EH (cell line): ENCODE measurements at places on chromosomes 11 and 22.

DNA sequence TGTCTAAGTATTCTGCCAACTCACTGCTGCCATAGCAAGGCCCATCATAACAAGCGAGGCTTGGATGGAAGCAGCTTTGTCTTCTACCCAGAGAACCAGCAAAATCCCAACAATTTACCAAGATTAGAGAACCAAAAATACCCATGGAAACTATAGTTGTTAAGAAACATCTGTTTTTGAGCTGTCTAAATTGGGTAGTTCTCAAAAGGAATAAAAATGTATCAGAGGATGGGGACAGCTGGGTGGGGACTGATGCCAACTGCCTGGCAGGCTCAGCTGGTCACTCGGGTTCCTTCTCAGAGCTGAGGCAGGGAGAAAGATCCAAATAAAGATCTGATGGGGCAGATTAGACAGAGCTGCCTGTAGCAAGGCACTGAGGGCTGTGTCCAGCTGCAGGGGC is 85.9 kb upstream of the GRK3 start:
- no peak for DNase-seq

- peak; percentile 62 for DNase-seq
These were observed 50.3 kb upstream of the CD44 start for GRCh38 chr11:35088676-35089075.

GRCh38 chr11:984546-984945 is 52.0 kb downstream of the MUC6 start:
- no peak for DNase-seq

- DNase-seq = peak; percentile 84
These were observed 111.6 kb downstream of the RASSF10 start for GRCh38 chr11:13120691-13121090.

GRCh38 chr11:17257196-17257595 is 19.3 kb upstream of the NUCB2 start:
- DNase-seq = peak; percentile 69

GRCh38 chr11:11966826-11967668 is 41.4 kb downstream of the DKK3 start:
- DNase-seq = peak; percentile 70

- DNase-seq = peak; percentile 72
These were observed 47.0 kb upstream of the ALKBH3 start for GRCh38 chr11:43833657-43834073.

GRCh38 chr11:104369761-104370160 is 205.8 kb upstream of the PDGFD start:
- no peak for DNase-seq

GRCh38 chr11:112057170-112057569 is 16.6 kb downstream of the PIH1D2 start:
- no peak for DNase-seq

DNA sequence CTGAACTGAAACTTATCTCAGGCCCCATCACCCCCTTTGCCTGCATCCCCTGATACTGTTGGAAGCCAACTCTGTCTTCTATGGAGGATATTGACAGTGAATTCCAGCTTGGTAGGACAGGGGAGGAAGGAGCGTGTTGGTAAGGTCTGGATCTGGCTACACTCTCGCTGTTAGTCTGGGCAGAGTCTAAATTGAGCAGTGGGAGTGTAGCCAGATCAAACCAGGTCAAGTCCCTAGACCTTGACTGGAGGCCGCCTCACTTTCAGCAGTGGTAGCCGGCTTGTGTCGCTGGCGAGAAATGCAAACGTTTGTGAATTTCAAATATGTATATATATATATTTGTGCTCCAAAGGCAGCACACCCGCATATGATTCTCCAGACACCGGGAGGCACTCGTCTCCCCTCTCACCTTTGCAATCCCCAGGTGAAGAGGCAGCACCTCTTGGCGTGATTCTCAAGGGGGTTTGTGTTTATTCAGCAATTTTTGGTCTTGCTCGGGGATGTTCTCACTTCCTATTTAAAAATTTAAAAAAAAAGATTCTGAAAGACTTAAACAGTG is 26.7 kb downstream of the DHCR7 start:
- no peak for DNase-seq

- no peak for DNase-seq
These were observed 55.1 kb downstream of the DLG2 start for GRCh38 chr11:85572056-85572455.

DNA sequence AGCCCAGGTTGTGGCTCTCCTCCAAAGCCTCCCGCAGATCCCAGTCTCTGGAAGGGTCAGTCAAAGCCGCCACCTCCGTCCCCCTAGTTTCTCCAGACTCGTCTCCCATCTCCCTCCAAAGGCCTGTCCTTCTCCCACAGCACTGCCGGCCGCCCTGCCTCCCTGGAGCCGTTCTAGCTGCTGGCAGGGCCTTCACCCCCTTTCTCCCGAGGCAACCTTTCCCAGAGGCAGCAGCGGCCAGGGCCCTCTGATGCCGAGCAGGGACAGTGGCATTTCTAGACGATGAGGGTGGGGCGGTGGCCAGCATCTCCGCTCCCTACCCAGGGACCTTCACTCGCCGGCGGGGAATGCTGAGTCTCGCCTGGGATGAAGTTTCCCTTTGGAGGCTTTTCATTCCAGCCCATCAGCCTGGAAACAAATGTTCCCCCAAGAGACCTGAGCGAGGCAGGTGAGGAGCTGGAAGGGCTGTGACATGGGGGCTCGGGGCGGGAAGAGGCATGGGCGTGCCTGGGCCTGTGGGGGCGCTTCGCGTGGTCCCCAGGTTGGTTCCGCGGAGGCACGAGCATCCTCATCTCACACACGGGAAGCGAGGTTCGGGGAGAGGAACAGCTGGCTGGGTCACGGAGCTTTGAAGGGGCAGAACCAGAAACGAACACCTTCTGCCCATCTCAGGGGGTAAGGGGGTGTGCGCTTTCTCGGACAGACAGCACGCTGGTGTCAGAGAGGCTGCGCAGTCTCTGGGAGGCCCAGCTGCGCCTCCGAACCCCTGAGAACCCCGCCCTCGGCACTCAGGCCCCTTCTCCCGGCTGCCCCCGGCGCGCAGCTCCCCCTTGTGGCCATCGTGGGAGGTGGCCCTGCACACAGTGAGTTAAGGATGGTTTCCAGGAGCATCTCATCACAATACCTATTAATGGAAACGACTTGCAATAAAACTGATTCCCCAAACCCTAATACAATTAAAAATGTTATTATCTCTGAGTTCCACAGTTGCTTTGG is 18.1 kb upstream of the KLHL35 start:
- no peak for DNase-seq

DNA sequence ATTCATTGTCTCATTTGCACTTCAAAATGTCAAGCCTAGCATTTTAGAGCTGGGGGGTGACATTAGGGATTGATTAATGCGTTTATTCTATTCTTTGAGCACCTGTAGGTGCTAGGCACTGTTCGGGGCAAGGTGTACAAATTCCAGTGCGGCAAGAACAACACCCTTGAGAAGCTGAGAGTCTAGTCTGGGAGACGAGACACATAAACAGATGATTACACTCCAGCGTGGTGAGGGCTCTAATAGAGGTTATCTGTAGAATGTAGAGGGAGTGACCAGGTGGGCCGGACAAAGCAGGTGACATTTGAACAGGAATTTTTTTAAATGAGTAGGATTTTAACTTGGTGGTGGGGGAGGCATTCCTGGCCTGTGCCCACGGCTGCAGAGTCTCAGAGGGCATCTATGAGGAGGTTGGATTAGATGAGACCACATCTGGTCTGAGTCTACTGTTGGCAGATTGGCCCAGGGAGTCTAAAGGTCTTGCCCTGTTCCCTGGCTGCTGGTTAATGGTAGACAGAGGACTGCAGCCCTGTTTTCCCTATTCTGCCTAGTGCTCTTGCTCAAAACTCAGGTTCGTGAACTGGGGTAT is 970 bp downstream of the CAT start:
- DNase-seq = no peak

DNA sequence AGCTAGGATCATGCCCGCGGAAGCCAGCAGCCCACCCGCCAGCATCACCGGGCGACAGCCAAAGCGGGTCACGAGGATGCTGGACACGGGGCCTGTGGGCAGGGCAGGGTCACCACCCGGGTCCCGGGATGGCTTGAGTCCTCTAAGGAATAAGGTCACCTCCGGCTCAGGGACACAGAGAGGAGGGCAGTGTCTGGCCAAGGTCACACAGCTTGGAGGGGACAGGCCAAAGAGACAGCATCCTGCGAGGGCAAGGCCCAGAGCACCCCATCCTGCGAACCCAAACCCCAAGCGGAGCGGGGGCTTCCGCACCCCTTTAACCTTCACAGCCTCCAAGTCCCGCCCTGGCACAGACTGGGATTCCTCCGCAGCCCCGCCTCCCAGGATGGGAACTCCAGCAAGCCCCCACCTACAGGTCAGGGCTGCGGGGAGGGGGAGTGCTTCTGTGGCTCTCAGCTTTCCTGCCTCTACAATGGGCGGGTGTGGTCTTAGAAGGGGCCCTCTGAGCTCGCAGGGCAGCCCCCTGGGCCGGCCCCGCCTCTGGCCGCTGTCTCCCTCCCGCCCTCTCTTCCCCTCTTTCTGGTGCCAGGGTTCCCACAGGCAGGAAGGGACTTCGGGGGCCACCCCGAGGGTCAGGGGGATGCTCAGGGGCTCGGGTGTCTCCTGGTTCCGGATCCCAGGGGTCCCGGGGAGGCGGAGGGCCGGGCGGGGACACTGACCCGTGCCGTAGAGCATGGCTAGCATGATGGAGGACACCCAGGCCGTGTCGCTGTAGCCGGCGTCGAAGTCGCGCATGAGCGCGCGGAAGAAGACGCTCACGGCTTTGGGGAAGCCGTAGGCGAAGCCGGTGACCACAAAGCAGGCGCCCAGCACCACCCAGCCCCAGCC is 1.8 kb downstream of the SLC16A8 start:
- DNase-seq = no peak

- DNase-seq = no peak
These were observed 39.4 kb downstream of the GNB1L start for GRCh38 chr22:19815093-19815822.

- peak; percentile 73 for DNase-seq
These were observed 52.2 kb downstream of the GAB2 start for GRCh38 chr11:78365381-78365792.

GRCh38 chr11:441418-442274 is at the start of gene ANO9:
Gene ANO9, minus strand, starts transcription at chr11:442011. Its CDS starts 85 bp downstream, at chr11:441926.
- no peak for DNase-seq

GRCh38 chr22:34814260-34815025 is 251.5 kb upstream of the ISX start:
- DNase-seq = peak; percentile 64

GRCh38 chr11:1341928-1342524 is 32.6 kb upstream of the TOLLIP start:
- peak; percentile 51 for DNase-seq

- no peak for DNase-seq
These were observed 510.7 kb downstream of the OPCML start for GRCh38 chr11:133021553-133021952.

DNA sequence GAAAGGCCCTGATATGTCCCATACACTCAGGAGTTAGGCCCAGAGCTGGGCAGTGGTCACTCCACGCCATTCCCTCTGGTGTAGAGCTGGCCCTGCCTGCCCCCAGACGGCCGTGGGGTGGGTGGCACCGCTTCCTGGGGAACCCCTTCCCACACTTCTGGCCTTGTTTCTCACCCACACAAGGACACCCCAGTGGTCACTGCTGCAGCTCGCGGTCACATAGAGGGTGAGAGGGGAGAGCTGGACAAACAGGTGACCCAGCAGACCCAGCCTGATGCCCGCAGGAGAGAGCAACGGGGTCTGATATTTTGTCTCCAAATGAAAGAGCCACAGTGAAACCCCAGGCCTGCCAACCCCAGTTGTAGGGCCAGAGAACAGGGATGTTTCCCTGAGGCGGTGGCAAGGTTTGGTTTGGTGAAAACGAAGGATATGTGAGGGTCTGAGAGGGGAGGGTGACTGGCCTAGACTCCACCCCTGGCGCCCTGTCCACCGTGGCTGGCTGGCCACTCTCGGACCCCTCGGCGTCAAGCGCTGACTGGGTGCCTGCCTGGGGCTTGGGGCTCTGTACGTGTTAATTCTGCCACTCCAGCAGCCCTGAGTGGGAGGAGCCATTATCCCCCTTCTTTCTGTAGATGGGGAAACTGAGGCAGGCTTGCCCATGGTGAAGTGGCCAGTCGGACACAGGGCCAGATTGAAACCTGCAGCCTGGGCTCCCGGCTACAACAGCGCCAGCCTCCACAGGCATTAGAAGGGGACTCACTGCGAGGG is 71.0 kb upstream of the PPARA start:
- peak; percentile 31 for DNase-seq

DNA sequence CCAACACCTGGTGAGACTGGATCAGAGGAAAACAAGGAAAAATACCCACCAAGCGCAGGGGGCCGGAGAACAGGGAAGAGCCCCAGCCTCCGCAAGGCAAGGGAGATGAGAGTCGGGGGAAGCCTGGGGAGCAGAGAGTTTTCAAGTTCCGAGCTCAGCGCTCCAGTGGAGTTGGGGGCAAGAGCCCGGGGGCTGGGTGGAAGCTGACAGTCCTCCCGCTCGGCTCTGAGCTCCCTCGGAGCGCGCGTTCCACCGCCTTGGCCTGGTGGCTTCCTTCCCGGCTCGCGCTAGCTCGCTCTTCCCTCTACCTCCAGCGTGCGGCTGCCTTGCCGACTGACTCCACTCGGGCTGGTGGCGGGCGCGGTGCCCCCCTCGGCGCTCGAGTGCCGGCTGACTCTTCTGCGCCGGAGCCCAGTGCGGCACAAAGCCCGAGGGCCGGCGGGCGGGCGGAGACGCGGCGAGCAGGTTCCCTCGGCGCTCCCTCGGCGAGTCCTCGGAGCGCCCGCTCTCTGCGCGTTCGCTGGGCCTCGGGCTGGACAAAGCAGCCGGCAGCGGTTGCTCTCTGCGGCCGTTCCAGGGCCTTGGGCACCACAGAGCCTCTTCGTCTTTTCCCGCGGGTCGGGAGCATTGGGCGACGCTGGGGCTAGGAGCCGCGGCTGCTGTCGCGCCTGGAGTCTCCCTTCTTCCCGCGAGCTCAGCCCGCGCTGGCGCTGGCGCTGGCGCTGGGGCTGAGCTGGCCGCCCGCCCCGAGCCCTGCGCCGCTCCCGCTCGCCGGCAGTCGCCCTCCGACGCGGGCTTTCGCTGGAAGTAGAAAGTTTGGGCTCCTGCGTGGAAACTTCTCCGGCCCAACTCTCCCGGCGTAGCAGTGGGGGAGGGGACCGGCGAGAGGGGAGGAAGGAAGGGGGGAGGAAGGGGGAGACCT is 1.0 kb downstream of the PAX6 start:
- peak; percentile 37 for DNase-seq

GRCh38 chr11:27253224-27253623 is 109.8 kb downstream of the CCDC34 start:
- DNase-seq = no peak

DNA sequence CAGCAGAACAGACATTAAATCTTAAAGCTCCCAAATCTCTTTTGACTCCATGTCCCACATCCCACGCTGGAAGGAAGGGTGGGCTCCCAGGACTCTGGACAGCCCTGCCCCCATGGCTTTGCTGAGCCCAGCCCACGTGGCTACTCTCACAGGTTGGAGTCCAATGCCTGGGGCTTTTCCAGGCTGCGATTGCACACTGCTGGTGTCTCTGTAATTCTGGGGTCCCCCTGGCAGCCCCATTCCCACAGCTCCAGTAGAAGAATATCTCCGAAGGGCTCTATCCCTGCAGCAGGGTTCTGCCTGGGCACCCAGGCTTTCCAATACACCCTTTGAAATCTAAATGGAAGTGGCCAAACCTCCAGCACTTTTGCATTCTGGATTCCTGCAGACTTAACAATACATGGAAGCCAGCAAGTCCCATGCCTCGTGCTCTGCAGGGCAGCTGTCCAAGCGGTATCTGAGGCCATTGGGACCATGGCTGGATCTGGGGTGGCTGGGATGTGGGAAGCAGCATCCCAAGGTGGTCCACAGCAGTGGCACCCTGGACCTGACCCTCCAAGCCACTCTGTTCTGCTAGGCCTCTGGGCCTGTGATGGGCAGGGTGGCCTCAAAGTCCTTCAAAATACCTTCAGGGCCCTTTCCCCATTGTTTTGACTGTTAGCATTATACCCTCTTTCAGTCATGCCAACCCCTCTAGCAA is 47.9 kb upstream of the TH start:
- no peak for DNase-seq
